Progenitor cell of endocrine pancreas (in vitro differentiated cells): ENCODE measurements at places on chromosomes 1 and 21.

DNA sequence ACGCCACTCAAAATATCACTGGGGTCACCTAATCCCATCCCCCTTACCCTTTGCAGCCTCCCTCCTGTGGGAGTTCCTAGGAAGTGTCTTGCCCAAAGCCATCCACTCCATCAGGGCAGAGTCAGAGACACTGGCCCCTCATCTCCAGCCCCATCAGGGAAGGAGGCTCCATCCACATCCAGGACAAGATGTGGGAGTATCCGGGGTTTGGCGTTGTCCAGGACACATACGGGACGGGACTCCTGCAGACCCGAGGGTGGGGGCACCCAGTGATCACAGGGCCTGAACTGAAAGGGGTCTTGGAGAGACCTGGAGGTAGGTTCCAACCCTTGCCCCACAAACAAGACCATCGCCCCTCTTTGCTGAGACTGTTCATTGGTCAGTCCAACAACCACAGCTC, 348.2 kb downstream of the MATN1 start:
- DNase-seq = no peak

DNA sequence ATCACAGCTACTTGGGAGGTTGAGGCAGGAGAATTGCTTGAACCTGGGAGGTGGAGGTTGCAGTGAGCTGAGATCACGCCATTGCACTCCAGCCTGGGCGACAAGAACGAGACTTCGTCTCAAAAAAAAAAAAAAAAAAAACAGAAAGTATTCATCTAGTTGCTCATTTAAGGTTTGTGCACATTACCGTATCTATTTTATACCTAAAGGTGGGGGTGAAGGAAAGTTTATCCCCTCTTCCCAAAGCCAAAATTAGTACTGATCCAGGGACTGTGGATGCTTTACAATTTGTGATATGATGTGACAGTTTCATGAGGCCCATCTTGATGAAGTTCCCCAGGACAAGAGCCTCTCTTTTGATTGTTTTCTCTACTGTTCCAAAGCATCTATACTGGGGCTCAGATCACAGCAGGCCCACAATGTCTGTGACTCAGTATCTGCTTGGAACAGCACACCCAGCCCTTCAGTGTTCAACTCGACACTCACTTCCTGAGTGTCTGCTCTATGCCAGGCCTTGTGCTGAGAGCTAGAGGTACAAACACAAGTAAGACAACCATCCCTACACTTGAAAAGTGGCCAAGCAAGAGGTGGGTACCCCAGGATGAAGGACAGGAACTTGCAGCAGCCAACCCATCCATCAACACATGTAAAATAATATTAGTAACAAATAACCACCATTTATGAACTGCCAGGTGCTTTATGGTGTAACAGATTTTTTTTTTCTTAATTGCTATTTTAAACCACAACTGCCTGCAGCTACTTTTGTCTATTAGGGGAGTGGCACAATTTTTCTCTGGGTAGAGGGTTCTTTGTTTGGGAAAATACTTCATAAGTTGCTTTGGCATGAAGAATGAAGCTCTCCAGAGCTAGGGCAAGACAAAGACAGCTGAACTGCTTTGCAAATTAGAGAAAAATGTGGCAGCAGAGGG, 29.0 kb upstream of the KHDRBS1 start:
- no peak for DNase-seq

DNA sequence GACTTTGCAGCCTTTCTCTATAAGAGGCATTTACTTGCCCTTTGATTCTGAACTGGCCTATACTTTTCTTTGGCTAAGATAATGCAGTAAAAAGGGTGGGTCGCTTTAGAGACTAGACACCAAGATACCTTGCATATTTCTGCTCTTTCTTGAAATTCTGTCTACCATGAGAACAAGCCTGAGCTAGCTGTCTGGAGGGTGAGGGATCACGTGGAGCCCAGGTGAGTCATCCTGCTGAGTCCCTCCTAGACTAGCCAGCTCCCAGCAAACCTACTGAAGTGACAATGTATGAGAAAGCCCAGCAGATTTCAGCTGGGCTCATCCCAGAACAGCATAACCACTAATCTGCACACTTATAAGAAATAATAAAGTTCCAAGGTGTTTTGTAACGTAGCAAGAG, 408.0 kb upstream of the KAZN start:
- DNase-seq = no peak

DNA sequence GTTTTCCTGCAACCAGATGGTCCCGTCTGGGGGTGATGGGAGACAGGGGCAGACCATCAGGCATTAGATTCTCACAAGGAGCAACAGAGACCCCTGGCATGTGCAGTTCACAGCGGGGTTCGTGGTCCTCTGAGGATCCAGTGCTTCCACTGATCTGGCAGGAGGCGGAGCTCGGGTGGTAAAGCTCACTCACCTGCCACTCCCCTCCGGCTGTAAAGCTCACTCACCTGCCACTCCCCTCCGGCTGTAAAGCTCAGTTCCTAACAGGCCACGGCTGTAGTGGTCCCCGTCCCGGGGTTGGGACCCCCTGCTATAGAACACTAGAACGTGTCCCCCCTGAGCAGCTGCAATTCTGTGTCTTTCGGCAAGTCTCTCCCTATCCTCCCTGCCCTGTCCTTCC, 4.6 kb downstream of the KRTAP10-12 start:
- no peak for DNase-seq

DNA sequence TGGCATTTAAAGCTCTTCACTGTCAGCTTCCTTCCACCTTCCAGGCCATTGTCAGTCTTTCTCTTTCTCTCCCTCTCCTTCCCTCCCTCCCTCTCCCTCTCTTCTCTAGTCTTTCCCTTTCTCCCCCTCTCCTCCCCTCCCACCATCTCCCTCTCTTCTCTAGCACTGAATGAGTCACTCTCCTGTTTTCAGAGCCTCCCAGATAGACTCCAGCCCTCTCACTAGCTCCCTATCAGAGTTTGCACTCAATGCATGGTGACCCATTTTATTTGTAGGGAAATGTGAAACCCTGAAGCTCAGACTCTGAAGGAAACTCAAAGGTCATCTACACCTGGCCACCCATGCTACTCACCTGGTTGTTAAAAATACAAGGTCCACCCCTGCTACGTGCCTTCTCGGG, 4.4 kb upstream of the MATN1 start:
- DNase-seq = no peak

GRCh38 chr1:220943319-220943996, 64.2 kb downstream of the HLX start:
- no peak for DNase-seq

- no peak for DNase-seq
Observed at GRCh38 chr1:244957525-244957924, 93.2 kb upstream of the HNRNPU start.

DNA sequence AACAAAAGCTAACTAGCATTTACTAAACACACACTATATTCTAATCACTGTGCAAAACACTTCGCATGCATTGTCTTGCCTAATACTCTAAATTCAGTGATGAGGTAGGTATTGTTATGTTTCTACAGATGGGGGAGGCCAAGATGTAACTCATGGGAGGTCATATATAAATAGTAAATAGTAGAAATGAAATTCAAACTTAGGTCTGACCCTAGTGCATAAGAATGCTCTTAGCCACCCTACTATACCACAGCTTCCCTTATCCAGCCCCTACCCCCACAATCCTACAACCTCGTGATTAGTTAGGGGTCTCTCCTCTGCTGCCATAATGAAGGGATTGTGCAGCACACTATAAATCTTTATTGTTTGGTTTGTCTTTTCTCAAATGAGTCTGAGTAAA, 3.3 kb downstream of the PFDN2 start:
- DNase-seq = no peak

DNA sequence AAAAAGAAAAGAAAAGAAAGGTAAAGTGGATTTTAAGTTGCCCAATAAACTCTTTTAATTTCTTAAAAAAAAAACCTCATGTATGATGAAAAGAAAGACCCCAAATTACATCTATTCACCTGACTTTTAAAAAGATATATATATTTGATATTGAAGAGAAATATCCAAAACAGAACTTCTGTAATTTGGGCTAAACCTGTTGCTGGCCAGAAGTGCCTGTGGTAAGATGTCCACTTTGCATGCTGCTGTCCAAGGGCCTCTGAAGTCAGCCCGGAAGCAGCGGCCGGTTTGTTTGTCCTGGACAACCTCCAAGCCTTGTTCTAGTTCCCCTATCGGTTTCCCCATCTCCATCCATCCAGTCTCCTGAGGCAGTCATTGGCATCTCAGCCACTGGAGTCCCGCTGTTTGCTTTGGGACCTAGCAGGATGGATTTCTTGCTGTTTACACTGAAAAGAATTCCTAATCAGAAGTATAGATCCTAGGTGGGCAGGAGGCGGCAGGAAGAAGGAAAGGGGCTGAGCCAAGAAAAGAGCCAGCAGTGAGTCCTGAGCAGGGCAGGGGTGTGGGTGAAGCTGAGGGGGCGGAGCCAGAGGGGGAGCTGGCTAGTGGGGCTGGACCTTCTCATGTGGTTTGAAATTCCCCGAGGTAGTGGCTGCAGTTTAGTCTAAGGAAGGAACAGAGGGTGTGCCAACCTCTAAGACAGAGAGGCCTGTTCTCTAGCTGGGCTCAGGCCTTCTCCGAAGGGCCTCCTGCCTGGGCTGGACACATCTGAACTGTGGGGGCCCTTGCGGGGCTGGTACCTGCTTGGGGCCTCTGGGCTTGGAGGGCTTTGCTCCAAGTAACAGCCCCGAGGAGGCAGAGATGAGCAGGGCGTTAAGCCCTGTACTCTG, 3.3 kb downstream of the NCMAP start:
- no peak for DNase-seq

- DNase-seq = no peak
Observed at GRCh38 chr1:62271134-62271533, 48.1 kb downstream of the KANK4 start.

GRCh38 chr1:89351597-89352311, 12.1 kb upstream of the GBP6 start:
- no peak for DNase-seq

DNA sequence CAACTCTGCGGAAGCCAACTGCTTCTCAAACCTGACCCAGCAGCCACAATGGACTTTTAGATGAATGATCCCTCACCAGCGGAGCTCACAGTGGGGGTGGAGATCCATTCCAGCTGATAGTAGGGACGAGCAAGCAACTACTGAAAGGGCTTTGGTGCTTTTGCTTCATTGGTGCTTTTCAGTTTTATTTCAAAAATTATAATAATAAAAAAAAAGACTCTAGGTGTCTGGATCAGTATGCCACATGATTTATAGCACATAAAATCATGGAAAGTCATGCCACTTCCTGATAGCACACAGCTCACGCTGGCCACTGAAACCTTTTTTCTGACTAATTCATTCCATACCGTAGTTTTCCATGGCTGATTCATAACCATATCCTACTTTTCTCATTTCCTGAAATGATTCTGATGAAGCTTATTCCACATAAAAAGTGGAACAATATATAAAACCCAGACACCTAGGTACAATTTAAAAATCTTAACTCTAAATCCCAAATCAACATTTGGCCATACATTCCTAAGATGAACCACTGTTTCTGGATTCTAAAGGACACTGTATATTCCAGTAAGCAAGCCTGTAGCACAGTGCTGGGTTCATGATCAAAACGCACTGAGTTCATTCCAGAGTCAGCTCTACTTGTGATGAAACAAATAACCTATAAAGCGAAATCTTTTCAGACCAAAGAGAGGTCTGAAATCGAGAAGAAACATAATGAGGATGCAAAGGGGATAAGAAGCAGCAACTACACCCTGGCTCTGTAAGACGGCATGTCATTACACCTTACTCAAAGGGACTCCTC, 41.3 kb upstream of the KCNE1 start:
- no peak for DNase-seq

DNA sequence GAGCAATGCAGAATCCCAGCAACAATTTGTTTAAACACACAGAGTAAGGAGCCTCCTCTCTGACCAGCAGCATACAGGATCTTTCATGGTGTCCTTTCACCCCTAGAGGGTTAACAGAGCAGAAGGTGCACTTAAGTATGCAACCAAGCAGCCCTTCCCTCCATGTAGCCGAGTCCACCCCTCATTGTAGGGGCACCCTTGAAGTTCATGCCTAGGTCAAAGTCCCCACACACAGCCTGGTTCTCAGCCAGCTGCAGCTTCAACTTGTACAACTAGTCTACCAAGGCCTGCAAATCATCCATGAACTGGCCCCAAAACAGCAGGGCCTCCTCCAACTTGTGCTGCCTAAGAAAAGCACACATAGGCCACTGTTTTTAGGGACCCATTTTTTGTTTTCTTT, 7.0 kb upstream of the BMP8B start:
- DNase-seq = no peak

GRCh38 chr1:89425056-89425455, 61.2 kb downstream of the GBP6 start:
- no peak for DNase-seq

- DNase-seq = no peak
Observed at GRCh38 chr1:90045853-90046563, 51.1 kb downstream of the ZNF326 start.

DNA sequence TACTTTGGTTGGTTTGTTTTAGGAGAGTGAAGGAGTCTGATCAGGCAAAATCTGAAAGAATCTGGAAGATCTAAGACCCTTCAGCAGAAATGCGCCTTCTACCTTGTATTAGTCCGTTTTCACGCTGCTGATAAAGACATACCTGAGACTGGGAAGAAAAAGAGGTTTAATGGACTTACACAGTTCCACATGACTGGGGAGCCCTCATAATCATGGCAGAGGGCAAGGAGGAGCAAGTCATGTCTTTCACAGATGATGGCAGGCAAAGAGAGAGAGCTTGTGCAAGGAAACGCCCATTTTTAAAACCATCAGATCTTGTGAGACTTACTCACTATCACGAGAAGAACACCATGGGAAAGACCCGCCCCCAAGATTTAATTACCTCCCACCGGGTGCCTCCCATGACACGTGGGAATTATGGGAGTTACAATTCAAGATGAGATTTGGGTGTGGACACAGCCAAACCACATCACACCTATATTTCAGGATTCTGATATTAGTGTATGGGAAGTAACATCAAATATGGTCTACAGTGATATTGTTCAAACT, 99.3 kb downstream of the GLUL start:
- DNase-seq = no peak

GRCh38 chr1:167328306-167328815, 107.7 kb downstream of the POU2F1 start:
- no peak for DNase-seq

- no peak for DNase-seq
Observed at GRCh38 chr21:21137986-21138385, 139.8 kb downstream of the NCAM2 start.

DNA sequence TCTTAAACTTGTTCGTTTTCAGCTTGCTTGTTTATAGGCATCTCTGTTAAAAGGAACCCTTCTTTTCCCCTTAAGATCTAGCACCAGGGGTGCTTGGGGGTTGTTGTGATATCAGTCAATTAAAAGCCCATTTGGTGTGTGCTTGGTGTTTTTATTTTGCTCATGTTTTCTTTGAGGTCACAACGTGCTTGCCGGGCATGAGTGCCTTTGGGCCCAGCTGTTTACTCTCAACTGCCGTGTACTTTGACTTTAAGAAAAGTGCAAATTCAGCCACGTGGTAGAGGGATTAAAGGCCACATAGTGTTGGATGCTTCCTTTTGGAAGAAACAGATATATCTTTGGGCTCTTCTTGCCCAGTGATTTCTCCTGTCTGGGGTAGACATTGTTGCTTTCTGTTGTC, 10.5 kb downstream of the ARID1A start:
- DNase-seq = no peak

GRCh38 chr1:218983433-218983832, 190.2 kb upstream of the LYPLAL1 start:
- no peak for DNase-seq
